ENCODE measurements at places on chromosomes 3 and 15.

DNA sequence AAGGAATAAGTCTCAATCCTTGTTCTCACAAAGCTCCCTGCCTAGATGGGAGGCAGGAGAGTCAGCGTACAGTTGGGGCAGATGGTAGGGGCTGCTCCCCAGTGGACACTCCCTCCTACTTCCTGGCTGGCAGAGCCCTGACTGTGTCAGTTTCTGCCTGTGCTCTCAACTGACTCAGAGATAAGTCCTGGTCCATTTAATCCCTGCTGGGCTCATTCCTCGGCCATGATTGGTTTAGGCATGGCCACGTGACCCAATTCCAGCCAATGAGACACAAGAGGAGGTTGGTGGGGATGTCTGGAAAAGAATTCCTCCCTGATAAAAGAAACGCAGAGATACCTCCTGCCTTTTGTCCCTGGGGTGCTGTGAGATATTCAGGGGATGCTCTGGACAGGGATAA, 118.1 kb upstream of the SLC6A11 start:
- DNase-seq: no peak

DNA sequence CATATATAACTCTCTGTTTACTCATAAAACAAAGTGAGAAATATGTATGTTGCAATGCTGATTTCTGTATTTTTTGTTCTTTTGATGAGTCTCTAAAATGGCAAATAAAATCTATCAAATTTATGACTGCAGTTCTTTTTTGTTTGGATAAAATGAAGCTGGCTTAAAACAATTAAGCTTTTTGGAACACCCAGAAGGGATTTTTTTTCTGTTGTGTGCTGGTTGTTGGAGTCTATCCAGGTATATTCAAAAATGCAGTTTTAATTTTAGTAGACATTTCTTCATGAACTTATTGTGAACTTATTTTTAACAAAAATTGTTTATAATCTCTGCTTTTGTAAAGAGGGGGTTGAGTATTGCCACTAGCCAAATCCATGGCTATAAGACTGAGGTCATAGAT, 405.5 kb downstream of the RAP2B start:
- DNase-seq: no peak

GRCh38 chr3:99659032-99659431, 20.6 kb downstream of the COL8A1 start:
- DNase-seq: no peak

GRCh38 chr3:182716114-182716688, 77.1 kb upstream of the ATP11B start:
- DNase-seq: no peak
